Activated naive CD4-positive, alpha-beta T cell treated with anti-CD3 and anti-CD28 coated beads for 36 hours (primary cell): ENCODE measurements at places on chromosomes 5 and 9.

GRCh38 chr9:14769230-14769571 lies 46.7 kb upstream of the CER1 start:
- DNase-seq: no peak
- H3K4me3 ChIP-seq: no peak overlapping the region
- peaks cover 2% of the 10 kb centered on the region for H3K4me1 ChIP-seq
- H3K27ac ChIP-seq: no peak overlapping the region

- H3K36me3 ChIP-seq: no peaks in the 10 kb centered on the region
- H3K27me3 ChIP-seq: peaks cover 5% of the 10 kb centered on the region
Observed at GRCh38 chr9:91392435-91392834, 30.7 kb upstream of the AUH start.

DNA sequence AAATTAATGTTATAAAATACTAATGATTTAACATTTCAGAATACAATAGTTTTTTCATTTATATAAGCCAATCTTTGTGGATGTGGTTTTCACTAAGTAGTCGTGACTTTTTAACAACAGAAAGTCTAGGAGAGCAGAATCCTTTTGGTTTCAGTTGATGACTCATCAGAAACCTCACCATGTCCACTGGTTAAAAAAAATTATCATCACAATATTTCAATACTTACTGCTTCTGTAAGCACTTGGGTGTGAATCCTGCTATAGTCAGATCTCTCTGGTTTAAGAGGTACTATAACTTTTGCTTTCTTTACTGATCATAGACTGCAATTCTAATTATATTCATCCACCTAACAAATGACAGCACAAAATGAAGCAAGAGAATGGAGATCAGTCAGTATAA lies 77.2 kb downstream of the MRPS30 start:
- H3K4me3 ChIP-seq: no peak overlapping the region
- no peaks in the 10 kb centered on the region for H3K27me3 ChIP-seq
- H3K4me1 ChIP-seq: peaks cover 4% of the 10 kb centered on the region
- H3K36me3 ChIP-seq: no peaks in the 10 kb centered on the region
- H3K27ac ChIP-seq: no peak overlapping the region

- no peaks in the 10 kb centered on the region for H3K27me3 ChIP-seq
- H3K27ac ChIP-seq: peak overlapping the region; percentile 72
- H3K36me3 ChIP-seq: no peaks in the 10 kb centered on the region
- H3K4me1 ChIP-seq: peaks cover 80% of the 10 kb centered on the region
- H3K4me3 ChIP-seq: peak overlapping the region; percentile 36
- DNase-seq: peak; percentile 93
Observed at GRCh38 chr5:68239487-68239886, 23.9 kb downstream of the PIK3R1 start.

DNA sequence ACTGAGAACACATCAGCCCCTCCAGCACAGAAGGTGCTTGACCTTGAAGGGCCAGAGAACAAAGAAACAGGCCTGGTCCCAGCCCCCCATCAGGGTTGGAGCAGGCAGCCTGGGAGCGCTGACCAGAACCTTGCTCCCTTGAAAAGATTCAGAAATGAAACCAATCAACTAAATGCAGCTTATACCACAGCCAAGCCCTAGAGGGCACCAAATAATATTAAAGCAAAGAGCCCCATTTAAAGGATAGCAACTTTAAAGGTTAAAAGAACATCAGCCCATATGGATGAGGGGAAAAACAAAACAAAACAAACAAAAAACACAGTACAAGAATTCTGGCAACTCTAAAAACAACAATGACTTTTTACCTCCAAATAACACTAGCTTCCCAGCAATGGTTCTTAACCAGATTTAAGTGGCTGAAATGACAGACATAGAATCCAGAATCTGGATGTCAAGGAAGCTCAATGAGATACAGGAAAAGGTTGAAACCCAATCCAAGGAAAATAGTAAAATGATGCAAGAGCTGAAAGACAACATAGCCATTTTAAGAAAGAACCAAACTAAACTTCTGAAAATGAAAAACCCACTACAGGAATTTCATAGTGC lies 471.9 kb downstream of the MTRR start:
- no peaks in the 10 kb centered on the region for H3K4me1 ChIP-seq
- no peaks in the 10 kb centered on the region for H3K36me3 ChIP-seq
- DNase-seq: no peak
- no peak overlapping the region for H3K4me3 ChIP-seq
- no peaks in the 10 kb centered on the region for H3K27me3 ChIP-seq

- no peaks in the 10 kb centered on the region for H3K4me1 ChIP-seq
- H3K27ac ChIP-seq: no peak overlapping the region
- no peak overlapping the region for H3K4me3 ChIP-seq
Observed at GRCh38 chr9:3656224-3656623, 130.4 kb upstream of the RFX3 start.

- no peaks in the 10 kb centered on the region for H3K27me3 ChIP-seq
- no peaks in the 10 kb centered on the region for H3K4me1 ChIP-seq
- H3K36me3 ChIP-seq: no peaks in the 10 kb centered on the region
Observed at GRCh38 chr9:78567693-78568092, 270.8 kb downstream of the PSAT1 start.

GRCh38 chr9:125125523-125125922 lies 17.8 kb downstream of the SCAI start:
- no peak for DNase-seq
- H3K4me3 ChIP-seq: no peak overlapping the region
- peaks cover 46% of the 10 kb centered on the region for H3K4me1 ChIP-seq

DNA sequence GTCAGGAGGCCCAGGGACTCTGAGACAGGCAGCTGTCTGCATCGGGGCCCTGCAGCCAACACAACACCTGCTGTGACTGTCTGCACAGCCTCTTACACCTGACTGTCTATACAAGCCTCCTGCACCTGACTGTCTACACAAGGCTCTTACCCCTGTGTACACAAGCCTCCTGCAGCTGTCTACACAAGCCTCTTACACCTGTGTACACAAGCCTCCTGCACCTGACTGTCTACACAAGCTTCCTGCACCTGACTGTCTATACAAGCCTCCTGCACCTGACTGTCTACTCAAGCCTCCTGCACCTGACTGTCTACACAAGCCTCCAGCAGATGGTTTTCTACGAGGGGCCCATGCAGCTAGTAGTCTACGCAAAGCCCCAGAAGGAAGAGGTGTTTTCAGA lies 18.6 kb downstream of the IRX2 start:
- H3K4me1 ChIP-seq: no peaks in the 10 kb centered on the region
- H3K4me3 ChIP-seq: no peak overlapping the region
- H3K27ac ChIP-seq: no peak overlapping the region
- peaks cover 20% of the 10 kb centered on the region for H3K27me3 ChIP-seq
- H3K36me3 ChIP-seq: no peaks in the 10 kb centered on the region
- DNase-seq: no peak

- H3K4me1 ChIP-seq: no peaks in the 10 kb centered on the region
- H3K36me3 ChIP-seq: no peaks in the 10 kb centered on the region
- DNase-seq: no peak
- H3K27me3 ChIP-seq: peaks cover 23% of the 10 kb centered on the region
- no peak overlapping the region for H3K27ac ChIP-seq
- no peak overlapping the region for H3K4me3 ChIP-seq
Observed at GRCh38 chr9:135215571-135216161, 128.2 kb downstream of the OLFM1 start.
